ENCODE measurements at places on chromosomes 13 and 19.
A peak's percentile ranks its signal among the peaks of the same experiment; 100 is the strongest.

DNA sequence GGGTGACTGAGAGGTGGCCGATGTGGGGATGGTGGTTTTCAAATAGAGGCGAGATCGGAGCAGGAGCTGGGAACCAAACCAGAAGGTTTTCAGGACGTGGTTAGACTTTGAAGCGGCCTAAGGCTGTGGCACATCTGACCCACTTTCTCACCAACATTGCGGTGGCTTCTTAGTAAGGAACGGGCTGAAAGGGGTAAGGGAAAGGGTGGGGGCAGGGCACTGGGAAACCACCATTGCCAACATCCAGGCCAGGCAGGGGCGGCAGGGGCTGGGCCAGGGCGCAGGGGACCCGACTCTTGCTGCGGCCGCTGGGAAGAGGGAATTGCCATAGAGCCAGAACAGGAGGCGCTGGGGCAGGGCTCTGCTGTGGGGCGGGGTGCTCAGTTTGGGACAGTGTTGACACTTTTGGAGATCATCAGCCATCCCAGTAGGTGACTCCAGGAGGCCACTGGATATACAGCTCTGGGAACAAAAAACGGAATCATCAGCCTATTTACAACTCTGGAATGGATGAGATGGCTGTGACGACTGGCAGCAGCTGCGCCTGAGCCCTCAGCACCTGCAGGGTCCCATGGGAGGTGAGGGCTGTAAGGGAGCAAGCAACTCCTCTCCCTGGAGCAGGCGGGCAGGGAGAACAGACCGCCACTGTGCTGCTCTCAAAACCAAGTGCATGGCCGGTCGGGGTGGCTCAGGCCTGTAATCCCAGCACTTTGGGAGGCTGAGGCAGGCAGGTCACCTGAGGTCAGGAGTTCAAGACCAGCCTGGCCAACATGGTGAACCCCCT, 52.2 kb downstream of the IRS2 start:
- no peak for DNase-seq

- no peak for DNase-seq
These were observed 315.9 kb downstream of the ATP8A2 start for GRCh38 chr13:25687471-25688225.

- no peak for DNase-seq
These were observed 52.2 kb downstream of the WDFY2 start for GRCh38 chr13:51636349-51636890.

GRCh38 chr13:68176475-68176874, 946.3 kb upstream of the PCDH9 start:
- no peak for DNase-seq

- no peak for DNase-seq
These were observed 212.0 kb downstream of the SLC7A1 start for GRCh38 chr13:29383476-29383875.

DNA sequence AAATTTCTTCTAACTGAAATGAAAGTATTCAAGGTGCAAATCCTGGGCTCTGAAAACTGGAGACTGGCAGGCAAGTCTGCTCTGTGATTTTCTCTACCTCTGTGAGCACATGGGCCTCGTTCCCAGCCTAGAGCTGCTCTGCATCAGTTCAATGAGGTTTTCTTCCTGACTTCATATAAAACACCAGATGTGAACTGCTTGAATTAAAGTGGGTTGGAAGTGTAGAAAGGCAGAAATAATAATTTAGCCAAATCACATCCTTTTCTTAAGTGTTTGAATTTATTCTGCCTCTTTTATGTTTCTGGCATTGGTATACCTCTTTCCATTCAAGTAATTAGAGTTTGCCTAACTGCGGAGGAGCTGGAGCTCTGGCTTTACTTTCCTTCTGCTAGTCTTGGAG, 540.8 kb downstream of the OLFM4 start:
- DNase-seq, result no peak

DNA sequence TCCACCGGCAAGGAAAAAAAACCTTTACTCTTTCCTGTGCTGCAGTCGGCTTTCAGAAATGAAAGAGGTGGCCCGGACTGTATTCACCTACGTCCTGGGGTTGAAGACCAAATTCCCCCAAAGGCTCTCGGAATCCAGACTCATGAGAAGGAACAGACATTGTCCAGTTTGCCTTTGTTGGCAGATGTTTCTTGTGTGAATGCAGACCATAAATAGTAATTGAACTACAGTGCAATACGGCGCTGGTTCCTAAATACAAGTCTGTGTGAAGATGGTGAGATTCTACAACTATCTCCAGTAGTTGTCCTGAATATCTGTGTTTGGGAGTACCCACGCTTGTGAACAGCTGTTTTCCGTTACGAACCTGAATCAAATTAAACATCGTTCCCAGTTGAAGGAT, 11.2 kb upstream of the PTOV1 start:
- no peak for DNase-seq

GRCh38 chr19:55549500-55550320, 4.4 kb upstream of the SBK3 start:
- no peak for DNase-seq

GRCh38 chr19:47352095-47352494, 3.0 kb downstream of the DHX34 start:
- DNase-seq, result no peak

- no peak for DNase-seq
These were observed 228.6 kb downstream of the UQCRFS1 start for GRCh38 chr19:28984315-28984714.

DNA sequence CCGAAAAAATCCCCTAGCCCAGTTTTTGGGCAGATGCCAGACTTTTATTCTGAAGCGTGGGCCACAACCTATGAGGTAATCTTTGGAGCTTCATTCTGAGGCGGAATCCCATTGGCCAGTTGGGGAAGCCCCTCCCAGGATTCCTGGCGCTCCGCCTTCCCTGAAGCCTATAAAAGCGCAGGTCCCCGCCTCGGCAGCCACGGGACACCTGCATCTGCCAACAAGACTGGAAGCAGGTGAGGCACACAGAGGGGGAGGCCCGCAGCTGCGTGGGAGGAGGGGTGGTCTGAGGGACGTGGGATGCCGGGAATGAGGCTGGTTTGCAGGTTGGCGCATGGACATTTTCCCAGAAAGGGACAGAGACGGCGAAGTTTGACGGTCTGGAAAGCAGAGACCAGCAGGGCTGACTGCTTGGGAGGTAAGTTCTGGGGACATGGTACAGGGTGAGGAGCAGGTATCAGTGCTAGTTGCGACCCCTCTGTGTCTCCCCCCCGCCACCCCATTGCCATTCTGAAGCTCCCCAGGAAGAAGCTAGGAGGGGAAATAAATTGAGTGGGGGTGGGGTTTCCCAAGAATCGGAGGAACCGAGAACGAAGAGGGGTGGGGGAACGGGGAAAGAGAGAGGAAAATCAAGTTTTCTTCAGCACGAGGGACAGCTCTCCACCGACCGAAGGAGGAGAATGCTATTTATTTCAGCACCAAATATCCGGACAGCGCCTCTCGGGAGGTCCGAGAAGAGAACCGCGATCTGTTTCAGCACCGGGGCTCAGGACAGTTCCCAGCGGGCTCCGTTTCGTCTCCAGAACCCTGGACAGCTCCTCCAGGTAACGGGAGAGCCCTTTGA, 22.4 kb upstream of the FEM1A start:
- DNase-seq, result peak; percentile 61

Data from stimulated activated CD8-positive, alpha-beta memory T cell treated with anti-CD3 and anti-CD28 coated beads, Interleukin-2, amount 100 ng/mL, for 1 hour (primary cell).